Heart right ventricle (tissue), 16 donors: ENCODE measurements at places on chromosomes 3 and 15.

- H3K4me3 ChIP-seq, result no peak overlapping the region
- H3K4me1 ChIP-seq, result peaks cover 8% of the 10 kb centered on the region
- DNase-seq, result no peak
Measured at GRCh38 chr3:12974334-12974733, 98.9 kb downstream of the IQSEC1 start.

- H3K4me3 ChIP-seq, result no peak overlapping the region
- H3K27ac ChIP-seq, result no peak overlapping the region
- DNase-seq, result no peak
Measured at GRCh38 chr3:143552851-143553250, 295.4 kb downstream of the SLC9A9 start.

DNA sequence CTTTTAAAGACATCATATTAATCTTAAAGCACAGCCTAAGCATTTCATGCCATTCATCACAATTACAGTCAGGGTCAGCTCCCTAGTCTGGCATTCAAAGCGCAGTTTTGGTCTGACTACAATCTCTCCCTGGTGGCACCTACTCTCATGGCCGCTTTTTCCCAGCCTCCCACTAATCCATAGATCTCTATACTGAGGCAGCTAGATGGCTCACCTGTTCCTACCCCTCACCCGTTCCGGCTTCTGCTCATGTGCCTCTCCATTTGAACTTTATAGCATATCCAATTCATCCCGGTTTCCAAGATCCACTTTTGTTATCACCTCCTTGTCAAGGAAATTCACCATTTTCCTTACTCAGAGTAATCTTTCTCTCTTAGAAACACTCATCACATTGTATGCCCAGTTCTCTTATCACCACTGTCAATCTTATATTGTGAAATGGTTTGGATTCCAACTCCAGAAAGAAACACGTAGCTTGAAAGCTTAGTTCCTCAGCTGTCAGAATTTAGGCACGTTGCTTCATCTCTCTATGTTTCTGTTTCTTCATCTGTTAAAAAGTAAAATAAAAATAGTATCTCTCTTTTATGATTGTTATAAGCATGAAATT lies 220.0 kb upstream of the UBE2E2 start:
- H3K27ac ChIP-seq, result no peak overlapping the region
- H3K4me1 ChIP-seq, result peaks cover 11% of the 10 kb centered on the region
- H3K27me3 ChIP-seq, result no peaks in the 10 kb centered on the region
- no peaks in the 10 kb centered on the region for H3K36me3 ChIP-seq
- no peak overlapping the region for H3K4me3 ChIP-seq

DNA sequence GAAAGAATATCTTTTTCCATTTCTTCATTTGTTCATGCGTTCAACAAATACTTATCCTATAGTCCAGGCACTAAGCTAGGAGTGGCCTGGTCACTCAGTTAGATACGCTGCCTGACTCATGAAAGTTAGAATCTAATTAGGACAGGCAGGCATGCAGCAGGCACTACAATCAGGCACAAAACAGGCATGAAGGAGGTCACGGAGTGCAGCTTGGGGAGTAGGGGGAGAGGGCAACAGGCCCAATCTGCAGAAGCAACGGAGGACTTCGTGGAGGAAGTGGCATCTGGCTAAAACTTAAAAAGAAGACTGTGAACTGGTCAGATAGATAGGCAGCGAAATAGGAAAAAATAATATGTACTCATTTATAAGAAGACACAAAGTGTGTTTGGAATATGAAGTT lies 420.9 kb downstream of the MAGI1 start:
- H3K4me1 ChIP-seq, result peaks cover 2% of the 10 kb centered on the region
- no peak overlapping the region for H3K27ac ChIP-seq
- H3K27me3 ChIP-seq, result no peaks in the 10 kb centered on the region
- no peak for DNase-seq
- no peaks in the 10 kb centered on the region for H3K36me3 ChIP-seq
- H3K4me3 ChIP-seq, result no peak overlapping the region
